Activated T-helper 9 cell treated with anti-CD3 and anti-CD28 coated beads, Interleukin-2, amount 50 U/mL, for 16 hours (primary cell): ENCODE measurements at places on chromosomes 13 and 19.

- no peak for DNase-seq
These were observed 907.2 kb downstream of the PCDH9 start for GRCh38 chr13:66322936-66323335.

DNA sequence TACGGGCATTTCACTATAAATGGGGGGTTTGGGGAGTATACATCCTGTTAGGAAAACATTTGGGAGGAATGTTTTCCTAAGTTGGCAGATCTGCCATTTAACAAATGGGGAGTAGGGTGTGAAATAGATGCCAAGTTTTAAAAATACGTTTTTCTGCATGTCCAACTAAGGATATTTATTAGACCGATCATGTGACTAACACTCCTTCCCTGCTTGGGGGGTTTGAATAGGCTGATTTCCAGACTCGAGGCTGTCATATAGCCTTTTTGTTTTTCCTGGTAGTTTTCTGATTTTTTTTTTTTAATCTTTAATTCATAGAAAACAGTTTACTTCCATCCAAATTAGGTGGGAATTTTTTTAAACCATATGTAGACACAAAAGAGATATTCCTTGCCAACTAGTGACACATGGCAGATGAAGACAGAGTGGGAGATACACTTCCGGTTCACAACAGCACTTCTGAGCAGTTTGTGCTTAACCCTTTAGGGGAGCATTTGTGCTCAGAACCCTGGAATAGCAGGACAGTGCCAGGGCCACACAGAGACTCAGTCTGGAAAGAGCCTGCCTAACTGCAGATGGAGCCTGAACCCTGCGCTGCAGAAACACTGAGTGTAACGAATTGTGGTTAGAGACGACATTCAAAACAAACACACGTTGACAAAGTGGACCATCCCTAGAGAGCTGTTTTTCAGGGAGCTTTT lies 5.6 kb upstream of the GATAD2A start:
- no peak for DNase-seq

- no peak for DNase-seq
These were observed 53.8 kb downstream of the MLLT1 start for GRCh38 chr19:6226012-6226411.

DNA sequence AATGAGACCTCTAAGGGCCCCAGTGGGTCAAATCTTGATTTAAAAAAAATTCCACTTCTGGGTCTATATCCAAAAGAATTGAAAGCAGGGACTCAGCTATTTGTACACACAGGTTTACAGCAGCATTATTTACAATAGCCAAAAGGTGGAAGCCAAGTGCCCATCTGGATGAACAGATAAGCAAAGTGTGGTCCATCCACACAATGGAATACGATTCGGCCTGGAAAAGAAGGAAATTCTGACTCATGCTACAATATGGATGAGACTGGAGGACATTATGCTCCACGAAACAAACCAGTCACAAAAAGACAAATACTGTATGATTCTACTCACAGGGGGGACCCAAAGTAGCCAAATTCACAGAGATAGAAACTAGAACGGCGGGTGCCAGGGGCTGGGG lies 76.7 kb downstream of the CACNA1A start:
- no peak for DNase-seq

DNA sequence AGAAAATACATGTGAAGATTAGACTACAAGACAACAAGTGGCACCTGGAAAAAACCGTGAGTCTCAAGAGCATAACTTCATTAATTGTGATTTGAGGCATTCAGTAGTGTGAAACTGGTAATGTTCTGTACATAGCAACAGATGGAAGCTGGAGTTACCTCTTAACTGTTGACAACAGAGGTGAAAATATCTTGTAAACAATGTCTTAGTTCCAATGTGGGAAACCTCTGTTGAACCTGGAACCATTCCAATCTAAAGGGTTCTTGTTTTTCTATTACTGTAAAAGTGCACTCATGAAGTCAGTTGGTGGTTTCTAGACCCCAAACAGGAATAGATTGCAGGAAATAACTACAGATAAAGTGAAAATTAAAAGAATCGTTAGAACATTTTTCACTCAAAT lies 728.4 kb downstream of the SLITRK1 start:
- no peak for DNase-seq

GRCh38 chr19:18017275-18018083 lies 9.5 kb downstream of the ARRDC2 start:
- DNase-seq = no peak

GRCh38 chr13:75635828-75636435 lies at the start of gene LMO7:
Gene LMO7, plus strand, starts transcription at chr13:75636330. Its CDS starts 328 bp downstream, at chr13:75636658.
- peak; percentile 39 for DNase-seq

DNA sequence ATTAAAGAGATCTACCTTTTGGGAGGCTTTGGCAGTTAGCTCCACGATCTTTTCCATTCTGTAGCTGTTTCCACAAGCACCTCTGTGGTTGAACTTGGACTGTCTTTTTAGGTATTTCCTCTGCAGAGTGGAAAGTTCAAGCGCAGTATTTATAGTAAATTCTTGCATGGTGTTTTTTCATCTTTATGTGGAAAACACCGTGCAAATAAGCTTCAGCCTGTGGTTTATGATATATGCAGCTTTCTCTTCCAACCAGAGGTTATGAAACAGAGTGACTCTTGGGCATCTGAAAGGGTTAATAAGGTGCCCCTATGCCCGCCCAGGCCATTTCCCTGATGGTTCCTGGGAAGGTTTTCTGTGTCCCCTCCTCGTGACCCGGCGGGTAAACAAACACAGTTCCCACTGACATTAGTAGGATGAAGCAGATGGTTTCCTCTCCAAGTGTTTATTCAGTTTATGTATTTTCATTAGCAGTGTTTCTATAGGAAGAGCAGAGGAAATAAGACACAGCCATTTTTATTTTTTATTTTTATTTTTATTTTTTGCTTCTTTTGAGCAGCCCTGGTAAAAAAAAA lies 39.7 kb upstream of the RNF113B start:
- DNase-seq = no peak

DNA sequence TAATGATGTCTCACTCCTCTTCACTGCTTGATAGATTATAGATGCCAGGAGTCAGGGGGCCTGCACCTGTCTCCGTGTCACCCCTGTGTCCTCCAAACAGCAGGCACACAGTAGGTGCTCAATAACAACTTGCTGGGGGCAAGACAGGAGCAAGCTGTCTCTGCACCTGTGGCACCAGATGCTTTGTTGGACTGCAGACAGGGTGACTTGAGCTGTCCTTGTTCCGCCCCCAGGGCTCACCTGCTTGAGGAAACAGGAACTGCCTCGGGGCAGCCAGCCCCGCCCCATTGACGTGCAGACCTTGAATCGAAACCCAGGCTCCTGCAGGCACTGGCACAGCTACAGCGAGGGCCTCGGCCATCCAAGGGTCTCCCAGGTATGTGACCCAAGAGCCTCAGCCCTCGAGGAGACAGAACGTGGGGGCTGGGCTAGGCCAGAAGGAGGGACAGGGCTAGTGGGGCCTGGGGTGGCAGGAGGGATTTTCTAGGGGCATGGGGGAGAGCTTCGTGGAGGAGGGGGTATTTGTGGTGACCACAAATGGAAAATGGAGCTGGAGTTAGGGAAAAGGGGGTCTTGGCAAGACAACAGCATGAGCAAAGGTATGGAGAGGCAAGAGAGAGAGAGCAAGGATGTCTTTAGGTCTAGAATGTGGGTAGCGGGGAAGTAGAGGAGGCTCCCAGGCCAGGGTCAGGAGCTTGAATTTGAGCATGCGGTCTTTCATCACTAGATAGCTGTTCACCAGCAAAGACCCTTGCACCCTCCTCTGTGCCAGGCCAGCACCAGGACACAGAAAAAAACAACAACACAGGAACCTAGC lies at the start of gene HSH2D:
Gene HSH2D, plus strand, starts transcription at position 287 of the 817 bp plus-strand sequence. CDS start 5,066 bp downstream, outside the sequence.
- peak; percentile 61 for DNase-seq

- no peak for DNase-seq
These were observed 197.5 kb downstream of the NBEA start for GRCh38 chr13:35139591-35139990.

GRCh38 chr19:30669329-30670010 lies 297.3 kb downstream of the ZNF536 start:
- DNase-seq = peak; percentile 19

- DNase-seq = no peak
These were observed 29.5 kb upstream of the NFIC start for GRCh38 chr19:3336680-3337523.

- DNase-seq = no peak
These were observed 1.5 kb downstream of the CD22 start for GRCh38 chr19:35330475-35330874.

- DNase-seq = no peak
These were observed 8.3 kb upstream of the SHISA7 start for GRCh38 chr19:55451163-55451964.

DNA sequence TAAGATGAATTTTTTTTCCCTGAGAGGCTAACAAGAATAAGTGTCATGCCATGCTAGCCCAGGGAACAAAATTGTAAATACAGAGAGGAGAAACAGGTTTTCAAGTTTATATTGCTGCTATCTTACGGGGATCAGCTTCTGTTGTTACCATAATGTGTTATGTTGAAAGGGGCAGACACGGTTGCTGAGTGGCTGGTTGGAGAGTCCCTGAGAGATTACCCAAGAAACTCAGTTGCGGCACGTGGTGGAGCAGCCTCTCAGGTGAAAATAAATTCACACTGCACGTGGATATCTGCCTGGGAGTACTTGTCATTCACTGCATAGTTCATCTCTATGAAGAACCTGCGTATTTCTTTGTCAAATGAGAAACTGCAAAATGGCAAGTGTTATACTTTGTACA lies 293.6 kb downstream of the TDRD3 start:
- no peak for DNase-seq

DNA sequence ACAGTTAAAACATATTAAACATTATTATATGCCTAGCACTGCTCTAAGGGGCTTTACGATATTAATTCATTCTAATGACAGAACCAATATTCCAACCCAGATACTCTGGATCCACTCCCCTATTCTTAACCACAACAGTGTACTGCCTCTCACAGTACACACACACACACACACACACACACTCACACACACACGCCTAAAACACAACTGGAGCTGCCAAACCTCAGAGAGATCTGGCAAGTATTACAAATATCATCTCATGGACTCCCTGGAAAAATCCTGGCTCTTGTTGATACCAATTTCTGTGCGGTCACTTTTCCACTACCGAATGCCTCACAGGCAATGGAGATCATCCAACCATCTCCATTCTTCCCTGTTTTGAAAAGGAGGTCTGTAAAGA lies 1.3 kb downstream of the ZNF780A start:
- no peak for DNase-seq

GRCh38 chr13:104798486-104798885 lies 1732.3 kb upstream of the SLC10A2 start:
- no peak for DNase-seq

- no peak for DNase-seq
These were observed 9.7 kb upstream of the LENG8 start for GRCh38 chr19:54439174-54439851.

GRCh38 chr13:39892721-39893685 lies 237.5 kb downstream of the COG6 start:
- DNase-seq = no peak

GRCh38 chr19:524062-524674 lies 7.4 kb upstream of the CDC34 start:
- DNase-seq = no peak

DNA sequence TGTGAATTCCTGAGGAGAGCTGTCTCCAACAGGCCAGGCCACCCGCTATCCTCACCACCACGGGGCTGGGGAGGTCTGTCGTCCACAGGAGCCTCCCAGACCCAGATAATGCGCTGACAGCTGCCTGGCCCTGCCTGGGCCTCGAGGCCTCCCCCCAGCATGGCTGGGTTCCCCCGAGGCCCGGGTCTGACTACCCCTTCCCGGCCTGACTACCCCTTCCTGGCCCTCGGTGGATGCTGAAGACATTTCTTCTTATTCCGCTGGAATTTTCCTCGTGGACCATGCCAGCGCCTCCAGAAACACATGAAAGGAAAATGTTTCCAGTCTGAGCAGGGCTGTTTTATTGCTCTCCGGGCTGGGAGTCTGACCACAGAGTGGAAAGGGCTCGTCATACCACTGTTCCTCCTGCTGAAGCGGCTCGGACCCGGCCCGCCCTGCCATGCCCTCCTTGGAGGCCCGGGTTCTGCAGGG lies 16.8 kb upstream of the COMP start:
- no peak for DNase-seq

DNA sequence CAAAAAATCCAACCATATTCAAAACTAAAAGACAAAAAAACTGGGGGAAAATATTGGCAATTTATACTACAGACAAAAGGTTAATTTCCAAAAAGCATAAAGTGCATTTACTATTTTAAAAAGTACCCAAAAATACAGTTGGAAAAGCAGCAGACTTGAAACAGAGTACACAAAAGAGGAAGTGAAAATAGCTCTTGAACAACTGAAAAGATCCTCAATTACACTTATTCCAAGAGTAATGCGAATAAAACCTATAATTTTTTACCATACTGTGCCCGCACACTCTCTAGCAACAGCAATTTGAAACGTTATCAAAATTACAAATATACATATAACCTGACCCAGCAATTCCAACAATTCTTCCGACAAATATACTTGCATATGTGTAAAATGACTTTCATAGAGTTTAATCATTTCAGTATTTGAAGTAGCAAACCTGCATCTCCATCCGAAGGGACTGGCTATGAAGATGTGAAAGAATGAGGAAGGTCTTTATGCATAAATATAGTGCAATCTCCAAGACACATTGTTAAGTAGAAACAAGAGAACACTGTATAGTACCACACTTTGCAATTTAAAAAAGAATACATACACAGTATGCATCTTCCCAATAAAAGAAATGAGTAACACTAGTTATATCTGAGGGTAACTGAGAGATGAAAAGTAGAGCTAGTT lies 25.4 kb downstream of the ALG5 start:
- no peak for DNase-seq

GRCh38 chr13:59034198-59034597 lies 1129.5 kb downstream of the DIAPH3 start:
- no peak for DNase-seq

DNA sequence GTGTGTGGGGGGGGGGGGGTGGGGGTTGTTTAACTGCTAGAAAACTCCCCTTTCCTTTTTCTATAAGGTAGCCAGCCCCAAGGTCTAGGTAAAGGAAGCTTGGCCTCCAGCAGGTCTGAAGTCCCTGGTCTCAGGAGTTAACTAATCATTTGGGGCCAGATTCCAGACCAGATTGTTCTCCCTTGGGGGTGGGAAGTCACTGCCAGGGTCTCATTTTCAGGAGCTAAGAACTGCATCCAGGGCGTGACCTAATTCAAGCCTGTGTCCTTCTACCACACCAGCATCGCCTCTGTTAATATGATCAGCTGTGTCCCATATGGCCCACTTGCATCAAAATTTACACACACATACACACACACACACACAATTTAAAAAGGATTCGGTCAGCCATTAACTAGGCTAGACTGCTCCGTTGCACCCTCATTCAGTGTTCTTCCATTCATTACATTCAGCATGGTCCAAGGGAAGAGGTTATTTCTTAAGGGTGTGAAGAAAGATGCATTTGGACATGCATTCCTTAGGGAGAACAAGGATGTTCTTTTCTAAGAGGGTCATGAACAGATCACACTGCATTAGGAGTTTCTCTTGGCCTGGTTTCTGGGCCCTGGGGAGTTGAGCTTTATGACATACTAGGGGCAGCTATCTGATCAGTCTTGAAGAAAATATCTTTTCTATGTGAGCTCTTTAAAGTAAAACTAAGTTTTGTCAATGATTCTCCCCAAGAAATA lies 91.0 kb downstream of the FGF14 start:
- no peak for DNase-seq
